Fibroblast of pulmonary artery (primary cell): ENCODE measurements at places on chromosomes 4 and X.

DNA sequence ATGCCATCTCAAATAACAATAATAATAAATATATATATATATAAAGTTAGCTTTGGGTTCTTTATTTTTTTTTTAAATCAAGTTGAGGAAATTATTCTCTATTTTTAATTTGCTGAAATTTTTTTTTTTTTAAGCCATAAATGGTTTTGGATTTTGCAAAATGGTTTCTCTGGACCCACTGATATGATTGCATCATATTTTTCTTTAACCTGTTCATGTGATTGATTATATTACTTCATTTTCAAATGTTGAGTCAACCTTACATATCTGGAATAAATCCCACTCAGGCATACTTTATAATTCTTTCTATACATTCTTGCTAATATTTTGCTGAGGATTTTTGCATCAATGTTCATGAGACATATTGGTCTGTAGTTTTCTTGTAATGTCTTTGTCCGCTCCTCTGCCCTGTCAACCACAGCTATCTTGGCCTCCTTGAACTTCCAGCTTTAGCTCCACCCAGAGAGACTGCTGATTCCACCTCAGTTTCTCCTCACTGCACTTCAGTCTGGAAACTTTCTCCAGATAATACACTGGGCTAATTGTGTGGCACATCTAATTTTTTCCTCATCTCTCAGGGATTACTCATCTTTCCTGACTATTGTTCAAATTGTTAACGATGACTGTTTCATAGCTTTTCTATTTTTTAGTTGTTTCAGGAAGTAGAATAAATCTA is 160.9 kb upstream of the GIMD1 start:
- DNase-seq: peak; percentile 42

DNA sequence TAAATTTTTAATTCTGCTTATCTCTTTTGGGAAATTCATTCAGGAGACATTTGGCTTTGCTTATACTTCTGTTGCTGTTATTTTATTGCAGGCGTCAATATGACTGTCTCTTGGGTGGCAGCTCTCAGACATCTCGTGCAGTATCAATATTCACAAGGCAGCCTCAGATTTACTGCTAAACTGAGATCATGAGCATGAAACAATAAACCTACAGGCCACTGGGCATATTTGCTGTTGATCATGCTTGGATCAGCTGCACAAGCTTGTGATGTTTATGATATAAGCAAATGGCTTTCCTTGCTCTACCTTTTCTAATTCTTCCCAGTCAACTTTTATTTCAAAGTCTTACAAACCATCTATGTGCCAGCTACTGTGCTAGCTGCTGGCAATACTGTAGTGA is 39.2 kb downstream of the TSPAN5 start:
- DNase-seq: no peak

DNA sequence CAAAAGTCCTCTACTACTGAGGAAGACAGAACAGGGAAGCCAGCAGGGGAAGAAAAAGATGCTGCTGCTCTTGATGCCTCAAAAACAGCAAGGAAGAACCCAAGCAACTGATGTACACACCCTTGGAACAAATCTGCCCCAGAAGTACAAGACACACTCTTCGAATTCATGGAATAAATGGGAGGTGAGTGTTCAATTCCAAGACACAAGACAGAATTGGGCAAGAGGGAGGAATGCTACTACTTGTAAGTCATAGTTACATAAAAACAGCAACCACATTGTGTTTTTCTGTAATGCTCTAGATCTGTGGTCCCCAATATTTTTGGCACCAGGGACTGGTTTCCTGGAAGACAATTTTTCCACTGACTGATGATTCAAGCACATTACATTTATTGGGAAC is 58.0 kb upstream of the H2AZ1 start:
- peak; percentile 67 for DNase-seq

GRCh38 chrX:71420686-71421085 is 54.5 kb downstream of the TAF1 start:
- no peak for DNase-seq

DNA sequence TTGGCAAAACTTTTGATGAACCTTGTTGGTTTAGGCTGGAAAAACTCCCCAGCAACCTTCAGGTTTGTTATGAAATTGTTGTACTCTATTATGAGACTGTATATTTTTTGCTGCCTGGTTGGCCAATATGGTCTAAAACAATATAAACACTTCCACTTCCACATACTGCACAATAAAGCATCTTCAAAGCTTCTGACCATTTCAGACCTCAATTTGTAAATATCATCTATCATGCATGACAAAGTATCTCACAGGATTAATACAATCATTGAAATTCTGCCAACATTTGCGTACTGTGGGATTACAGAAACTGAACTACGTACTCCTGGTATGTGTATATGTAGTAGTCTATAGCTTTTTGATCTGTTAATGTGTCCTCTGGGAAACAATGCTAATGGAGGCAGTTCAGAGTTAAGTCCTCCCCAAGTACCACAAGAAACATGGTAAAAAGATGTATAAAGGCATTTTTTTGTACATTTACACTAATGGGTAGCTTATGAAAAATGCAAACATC is 40.4 kb downstream of the GPC4 start:
- no peak for DNase-seq

DNA sequence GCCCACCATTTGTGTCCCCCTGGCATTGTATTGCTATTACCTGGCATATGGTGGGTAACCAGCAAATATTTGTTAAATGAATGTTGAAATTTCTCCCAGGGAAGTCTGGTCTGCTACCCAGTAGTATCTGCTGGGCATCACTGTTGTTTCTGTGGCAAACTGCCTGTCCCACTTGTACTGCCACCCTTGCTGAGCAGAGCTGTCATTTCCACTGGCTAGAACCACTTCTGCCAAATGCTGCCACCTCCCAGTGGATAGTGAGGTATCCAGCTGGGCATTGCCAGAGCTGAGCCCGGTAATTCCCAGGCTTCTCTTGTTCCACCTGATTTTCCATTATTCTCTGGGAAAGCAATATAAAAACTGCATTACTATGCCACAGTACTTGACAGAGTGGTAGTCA is 186.7 kb upstream of the NOCT start:
- DNase-seq: no peak

DNA sequence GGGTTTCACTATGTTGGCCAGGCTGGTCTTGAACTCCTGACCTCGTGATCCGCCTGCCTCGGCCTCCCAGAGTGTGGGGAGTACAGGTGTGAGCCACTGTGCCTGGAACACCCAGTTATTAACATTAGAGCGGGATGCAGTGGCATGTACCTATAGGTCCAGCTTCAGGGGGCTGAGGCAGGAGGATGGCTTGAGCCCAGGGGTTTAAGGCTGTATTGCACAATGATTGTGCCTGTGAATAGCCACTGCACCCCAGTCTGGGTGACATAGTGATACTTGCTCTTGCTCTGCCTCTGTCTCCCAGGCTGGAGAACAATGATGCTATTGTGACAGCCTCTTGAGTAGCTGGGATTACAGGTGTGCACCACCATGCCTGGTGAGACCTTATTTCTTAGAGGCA is 39.8 kb downstream of the FAM193A start:
- no peak for DNase-seq

GRCh38 chr4:25184056-25184455 is 23.8 kb upstream of the SEPSECS start:
- DNase-seq: no peak

DNA sequence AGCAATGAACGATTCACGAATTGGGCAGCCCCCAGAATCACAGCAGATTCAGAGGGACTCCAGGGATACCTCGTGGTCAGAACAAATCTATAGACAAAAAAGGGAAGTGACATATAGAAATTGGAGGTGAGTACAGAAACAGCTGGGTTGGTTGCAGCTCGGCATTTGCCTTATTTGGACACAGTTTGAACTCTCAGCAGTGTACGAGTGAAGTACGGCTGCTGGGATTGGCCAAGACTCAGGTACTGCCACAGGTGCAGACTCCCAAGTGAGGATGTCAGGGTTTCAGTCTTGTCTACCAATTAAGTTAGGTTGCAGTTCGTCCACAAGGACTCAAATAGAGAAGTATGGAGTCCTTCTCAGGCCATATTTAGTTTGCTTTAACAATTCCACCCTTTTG is 28.2 kb downstream of the HTT-AS start:
- DNase-seq: no peak

DNA sequence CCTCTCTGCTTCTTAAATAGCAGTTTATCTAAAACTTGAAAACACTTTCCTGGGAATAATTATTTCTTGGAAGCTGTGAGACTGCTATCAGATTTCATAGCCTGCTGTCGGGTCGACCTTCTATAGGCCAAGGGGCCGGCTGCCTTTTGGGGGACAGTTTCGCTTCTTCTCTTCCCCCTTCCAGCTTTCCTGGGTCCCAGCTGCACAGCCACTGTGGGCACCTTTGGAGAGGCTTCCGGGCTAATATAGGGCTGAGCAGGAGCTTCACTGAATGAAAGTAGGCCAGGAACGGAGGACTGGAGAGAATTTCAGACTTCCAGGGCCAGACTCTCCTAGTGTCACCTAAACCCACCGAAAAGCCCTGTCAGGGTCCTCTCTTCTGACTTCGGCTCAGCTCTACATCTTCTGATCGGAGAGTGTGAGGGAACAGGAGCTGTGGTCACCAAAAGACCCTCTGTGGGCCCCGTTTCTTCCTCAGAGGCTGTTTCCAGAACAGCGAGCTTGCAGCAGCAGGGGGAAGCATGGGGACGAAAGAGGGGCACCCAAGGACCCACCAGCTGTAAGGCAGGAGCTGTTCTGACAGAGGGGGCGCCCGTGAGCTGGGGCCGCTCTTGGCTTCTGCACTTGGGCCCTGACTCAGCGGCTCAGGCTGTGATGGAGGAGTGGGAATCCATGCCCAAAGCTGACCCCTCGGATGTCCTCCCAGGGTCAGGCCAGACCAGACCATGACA is 620.6 kb downstream of the BCOR start:
- no peak for DNase-seq

- no peak for DNase-seq
Measured at GRCh38 chr4:93775551-93775950, 53.0 kb upstream of the ATOH1 start.

DNA sequence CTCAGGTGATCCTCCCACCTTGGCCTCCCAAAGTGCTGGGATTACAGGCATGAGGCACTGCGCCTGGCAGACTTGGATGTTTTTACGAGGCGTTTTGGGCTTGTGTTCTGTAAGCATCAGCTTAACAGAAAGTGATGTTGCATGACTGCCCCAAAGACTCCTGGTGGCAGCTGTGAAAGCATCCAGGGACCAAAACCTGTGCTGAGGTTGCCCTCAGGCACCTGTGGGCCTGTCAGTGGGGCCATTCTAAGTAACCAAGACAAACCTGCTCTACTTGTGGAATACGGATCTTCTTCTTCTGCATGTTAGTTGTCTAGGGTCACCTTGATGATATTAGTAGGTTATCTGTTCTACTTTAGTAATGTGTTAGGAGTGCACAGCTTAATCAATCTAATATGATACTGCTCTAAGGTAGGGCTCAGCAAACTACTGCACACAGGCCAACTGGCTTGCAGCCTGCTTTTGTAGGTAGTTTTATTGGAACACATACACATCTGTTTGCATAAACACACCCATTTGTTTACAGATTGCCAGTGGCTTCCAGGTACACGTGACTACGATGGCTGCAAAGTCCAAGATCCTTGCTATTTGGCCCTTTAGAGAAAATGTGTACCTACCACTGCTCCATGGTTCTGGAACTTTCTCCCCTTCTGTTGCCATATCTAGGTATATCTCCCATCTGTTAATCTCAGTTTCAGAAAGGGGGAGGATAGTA is 136.7 kb downstream of the GPR143 start:
- DNase-seq: no peak

GRCh38 chr4:41784191-41784979 is 35.9 kb upstream of the PHOX2B start:
- DNase-seq: no peak

GRCh38 chr4:105630670-105631655 is 77.5 kb downstream of the INTS12 start:
- DNase-seq: no peak

DNA sequence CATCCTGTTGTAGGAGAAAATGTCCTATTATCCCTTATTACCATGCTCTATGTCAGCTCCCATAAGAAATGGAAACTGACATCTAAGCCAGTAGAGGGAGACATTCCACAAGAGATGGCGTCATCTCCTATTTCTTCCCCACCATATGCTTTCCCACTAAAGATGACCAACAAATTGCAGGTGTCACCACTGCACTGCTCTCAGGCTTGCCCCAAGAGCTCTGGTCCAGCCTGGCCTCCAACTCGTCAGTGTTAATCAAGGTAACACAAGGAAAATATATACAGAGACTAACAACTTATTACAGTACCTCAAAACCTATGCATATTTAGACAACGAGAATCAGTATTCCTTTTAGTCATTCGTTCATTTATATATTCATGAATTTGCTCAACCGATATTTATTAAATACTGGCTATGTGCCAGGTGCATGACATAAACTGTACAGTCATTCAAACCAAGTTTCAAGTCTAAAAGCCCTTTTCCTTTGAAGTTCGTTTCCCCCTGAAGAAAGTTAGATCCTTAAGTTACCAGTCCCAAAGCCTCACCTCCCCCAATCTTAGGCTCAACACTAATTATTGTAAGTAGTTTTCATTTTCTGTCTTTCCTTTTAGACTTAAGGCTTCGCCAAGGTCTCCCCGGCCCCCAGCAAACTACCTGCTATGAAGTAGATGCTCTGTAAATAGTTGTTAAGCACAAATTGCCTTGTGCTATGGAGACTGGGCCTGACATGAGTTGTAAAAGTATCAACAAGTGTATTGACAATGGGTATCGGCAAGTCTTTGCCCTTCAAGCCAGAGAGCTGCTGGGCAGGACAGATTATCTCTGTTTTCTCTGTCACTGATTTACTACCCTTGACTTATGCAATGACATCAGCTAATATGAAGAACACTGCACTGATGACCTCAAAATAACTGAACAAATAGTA is 3.1 kb upstream of the FGB start:
- peak; percentile 73 for DNase-seq

DNA sequence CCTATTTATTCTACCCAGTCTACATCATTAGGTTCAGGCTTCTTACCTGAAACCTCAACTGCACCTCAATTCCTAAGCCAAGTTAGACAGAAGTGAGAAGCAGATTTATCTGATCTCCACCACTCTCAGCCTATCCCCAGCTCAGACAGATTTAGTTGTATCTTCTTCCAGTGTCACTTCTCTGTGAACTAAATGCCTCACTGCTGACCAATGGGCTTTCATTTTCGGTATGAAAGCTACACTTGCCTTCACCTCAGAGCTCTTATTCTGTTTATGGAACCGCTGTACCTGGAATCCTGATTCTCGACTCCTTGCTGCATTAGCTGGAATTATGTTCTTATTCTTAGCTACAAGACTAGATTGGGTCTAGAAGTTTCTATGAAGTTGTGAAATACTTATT is 833.2 kb downstream of the CCSER1 start:
- DNase-seq: no peak
